ENCODE measurements at places on chromosomes 4 and X.

- no peak for DNase-seq
Measured at GRCh38 chrX:11244636-11245035, 48.6 kb upstream of the AMELX start.

GRCh38 chr4:73309211-73309610 is 50.6 kb upstream of the ANKRD17 start:
- DNase-seq = no peak

- no peak for DNase-seq
Measured at GRCh38 chrX:12988797-12989196, 13.9 kb downstream of the TMSB4X start.

- DNase-seq = no peak
Measured at GRCh38 chrX:26511589-26512363, 295.8 kb downstream of the MAGEB5 start.

DNA sequence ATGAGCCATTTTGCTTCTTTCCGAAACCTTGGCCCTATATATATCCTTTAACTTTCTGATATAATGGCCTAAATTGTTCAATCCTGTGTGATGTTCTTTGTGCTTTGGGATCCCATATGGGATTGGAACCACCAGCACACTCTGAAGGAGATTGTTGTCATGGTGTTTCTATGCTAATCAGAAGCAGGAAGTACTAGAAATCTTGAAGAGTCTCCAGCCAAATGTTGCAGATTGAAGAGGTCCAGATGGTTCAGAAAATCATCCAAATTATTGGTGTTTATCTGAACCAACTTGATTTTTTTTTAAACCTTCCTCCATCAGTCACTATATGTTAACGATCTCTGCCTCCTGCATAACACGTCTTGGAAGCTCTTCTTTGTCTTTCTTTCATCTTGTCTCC is 72.8 kb downstream of the KIT start:
- DNase-seq = no peak

DNA sequence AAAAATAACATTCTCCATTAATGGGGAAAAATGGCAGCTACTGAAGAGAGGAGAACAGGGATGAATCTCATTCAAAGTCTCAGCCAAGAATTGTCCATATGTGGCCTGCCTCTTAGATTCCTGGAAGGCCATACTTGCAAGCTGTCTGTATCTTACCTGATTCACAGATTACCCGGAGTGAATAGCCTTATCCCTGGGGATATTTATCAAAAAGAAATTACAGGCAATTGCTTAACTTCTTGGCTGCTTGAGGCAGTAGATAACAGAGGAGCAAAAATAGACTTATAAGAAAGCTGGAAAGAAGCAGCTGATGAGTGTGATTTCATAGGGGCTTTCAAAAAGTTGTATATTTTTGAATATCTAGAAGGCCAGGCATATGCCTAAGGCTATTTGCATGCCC is 68.8 kb upstream of the PPP1R2C start:
- no peak for DNase-seq

GRCh38 chrX:45889471-45889870 is 655.8 kb downstream of the ZNF674 start:
- DNase-seq = no peak

- DNase-seq = peak; percentile 35
Measured at GRCh38 chrX:135477576-135477975, 42.9 kb upstream of the INTS6L start.

GRCh38 chr4:93466446-93466845 is 362.1 kb upstream of the ATOH1 start:
- no peak for DNase-seq

DNA sequence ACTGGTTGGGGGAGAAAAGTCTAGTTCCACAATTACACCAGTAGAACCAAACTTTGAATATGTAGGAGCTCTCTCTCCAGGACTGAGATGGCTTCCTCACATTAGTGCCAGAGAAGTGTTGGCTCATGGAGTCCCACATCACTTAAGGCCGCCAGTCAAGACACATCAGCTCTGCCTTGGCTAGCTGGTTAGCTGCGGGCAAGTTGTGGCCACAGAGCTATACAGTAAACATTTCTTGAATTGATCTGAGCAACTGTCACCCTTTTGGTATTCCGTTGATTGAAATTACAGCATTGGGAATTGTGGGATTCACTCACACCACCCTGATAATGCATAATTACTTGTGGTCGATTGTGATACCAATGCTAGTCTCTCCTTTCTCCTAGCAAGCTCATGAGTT is 76.2 kb downstream of the LNX1 start:
- DNase-seq = no peak

GRCh38 chr4:165207431-165208220 is at the start of gene KLHL2:
Gene KLHL2 (plus strand): TSS chr4:165207561. CDS start chr4:165207877, 316 bp downstream.
- DNase-seq = peak; percentile 61

- peak; percentile 24 for DNase-seq
Measured at GRCh38 chr4:41214136-41214824, at the start of gene APBB2. Gene APBB2 (minus strand): TSS chr4:41214542. CDS start chr4:41033254, 181,288 bp downstream.

DNA sequence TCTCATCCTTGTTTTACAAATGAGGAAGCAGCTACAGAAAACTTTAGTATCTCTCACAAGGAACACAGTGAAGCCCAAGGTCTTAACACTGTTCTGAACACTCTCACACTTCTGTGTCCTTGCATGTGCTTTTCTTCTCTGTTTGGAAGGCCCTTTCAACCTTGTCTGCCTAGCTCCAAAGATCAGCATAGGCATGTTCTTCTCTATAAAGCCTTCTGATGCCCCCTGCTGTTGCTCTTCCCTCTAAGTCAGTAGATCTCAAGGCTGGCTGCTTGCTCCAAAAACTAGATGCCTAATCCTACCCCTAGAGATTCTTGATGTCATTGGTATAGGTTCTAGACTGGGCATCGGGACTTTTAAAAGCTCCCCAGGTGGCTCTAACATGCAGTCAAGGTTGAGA is 5.9 kb downstream of the APOO start:
- DNase-seq = peak; percentile 27

DNA sequence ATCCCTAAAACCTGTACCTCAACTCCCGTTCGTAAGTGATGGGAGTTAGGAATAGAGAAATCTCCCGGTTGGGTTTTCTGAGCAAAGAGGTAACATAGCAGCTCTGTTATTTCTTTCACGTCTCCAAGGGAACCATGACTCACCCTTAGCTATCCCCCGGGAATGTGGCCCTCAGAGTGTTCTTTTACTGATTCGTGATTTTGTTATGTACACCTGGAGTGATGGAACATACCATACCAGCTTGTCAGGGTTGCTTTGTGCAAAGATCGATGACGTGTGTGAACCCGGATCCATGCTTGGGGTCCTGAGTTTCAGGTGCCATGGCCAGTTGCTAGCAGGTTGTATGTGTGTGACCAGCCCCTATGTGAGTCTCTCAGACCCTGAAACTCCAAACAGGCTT is 52.6 kb downstream of the HPRT1 start:
- no peak for DNase-seq

DNA sequence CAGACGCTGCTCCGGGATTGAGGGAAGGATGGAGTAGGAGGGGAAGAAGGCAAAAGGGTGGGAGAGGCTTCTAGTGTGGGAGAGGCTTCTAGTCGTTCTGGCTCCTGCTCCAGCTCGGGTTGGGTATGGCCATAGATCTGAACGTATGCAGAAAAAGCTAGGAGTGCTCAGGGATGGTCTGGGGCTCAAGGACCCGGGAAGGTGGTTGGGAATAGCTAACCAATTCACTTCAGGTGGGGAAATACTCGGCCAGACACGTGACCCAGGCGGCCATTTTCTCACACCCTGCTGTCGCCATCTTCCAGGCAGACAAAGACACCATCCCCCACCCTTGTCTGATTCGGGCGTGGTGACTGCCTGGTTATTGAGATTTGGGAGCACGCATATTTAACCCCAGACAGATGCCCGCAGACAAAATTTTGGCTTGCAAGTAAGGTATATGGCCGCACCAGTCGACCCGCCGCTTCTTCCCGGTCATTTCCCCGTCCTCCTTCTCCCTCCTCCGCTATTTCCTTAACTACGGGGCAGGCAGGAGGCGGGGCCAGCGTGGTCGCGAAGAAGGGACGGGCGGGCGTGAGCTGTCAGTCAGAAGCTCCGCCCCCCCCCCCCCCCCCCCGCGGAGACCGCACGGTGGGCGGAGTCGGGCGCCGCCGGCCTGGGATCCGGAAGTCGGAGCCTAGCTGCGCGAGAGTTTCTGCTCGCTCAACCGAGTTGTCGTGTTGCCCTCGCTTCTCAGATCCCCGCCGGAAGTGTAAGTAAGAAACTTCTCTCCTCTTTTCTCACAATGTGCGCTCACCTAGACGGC is at the start of gene GNL3L:
Gene GNL3L (plus strand): TSS at position 668 of the 805 bp plus-strand sequence. CDS start 2,348 bp downstream, outside the sequence.
- DNase-seq = peak; percentile 74

GRCh38 chr4:152643153-152644035 is 36.4 kb downstream of the TMEM154 start:
- no peak for DNase-seq

DNA sequence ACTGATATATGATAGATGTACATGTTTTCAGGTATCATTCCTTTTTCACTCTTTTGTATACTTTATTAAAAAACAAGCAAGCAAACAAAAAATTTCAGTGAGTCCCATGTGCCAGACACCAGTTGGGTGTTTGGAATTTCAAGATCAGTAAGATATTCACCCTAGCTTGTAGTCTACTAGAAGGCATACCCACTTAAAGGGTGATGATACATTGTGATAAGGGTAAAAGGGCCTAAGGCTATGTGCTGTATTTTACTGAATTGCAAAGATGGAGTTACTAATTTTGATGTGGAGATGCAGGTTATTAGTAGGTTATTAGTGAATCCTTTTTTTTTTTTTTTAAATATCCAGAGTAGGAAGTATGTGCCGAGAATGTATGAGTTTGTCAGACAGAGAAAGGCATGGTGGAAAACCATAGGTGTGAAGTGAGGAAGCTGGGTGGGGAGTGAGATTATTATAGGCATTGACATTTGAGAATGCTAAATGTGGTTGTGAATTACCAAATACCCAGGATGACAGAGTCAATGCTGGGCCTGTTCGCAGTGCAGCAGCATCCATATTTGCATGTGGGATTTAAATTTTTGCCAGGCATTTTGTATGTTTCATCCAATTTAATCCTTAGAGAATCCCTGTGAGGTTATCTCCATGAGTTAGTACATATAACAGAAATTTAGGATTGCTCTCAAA is 10.1 kb downstream of the STIM2 start:
- no peak for DNase-seq

GRCh38 chr4:57734104-57734670 is 624.0 kb upstream of the IGFBP7 start:
- DNase-seq = no peak

DNA sequence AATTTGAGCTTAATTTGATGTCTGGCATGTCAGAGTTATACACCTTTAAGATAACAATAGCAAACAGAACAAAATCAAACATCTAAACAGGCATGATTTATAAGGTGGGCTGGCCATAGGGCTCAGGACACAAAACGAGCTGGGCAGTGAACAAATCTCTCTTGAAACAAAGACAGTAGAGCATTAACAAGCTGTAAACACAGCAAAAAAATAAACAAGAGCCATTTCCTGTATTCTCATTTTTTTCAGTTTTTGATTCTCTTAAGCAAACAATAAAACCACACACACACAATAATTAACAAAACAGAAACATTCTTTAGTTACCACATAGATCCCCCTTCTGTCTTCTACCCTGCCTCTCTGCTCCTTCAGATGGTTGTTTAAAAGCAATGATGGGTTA is 68.3 kb upstream of the TMEM150C start:
- no peak for DNase-seq

GRCh38 chr4:100746141-100746739 is 228.4 kb upstream of the EMCN start:
- no peak for DNase-seq

GRCh38 chr4:150079081-150079581 is 886 bp downstream of the DCLK2 start:
- DNase-seq = no peak

- no peak for DNase-seq
Measured at GRCh38 chr4:53183754-53184153, 182.1 kb downstream of the SCFD2 start.

- DNase-seq = no peak
Measured at GRCh38 chrX:150869450-150869849, 29.0 kb downstream of the CD99L2 start.

DNA sequence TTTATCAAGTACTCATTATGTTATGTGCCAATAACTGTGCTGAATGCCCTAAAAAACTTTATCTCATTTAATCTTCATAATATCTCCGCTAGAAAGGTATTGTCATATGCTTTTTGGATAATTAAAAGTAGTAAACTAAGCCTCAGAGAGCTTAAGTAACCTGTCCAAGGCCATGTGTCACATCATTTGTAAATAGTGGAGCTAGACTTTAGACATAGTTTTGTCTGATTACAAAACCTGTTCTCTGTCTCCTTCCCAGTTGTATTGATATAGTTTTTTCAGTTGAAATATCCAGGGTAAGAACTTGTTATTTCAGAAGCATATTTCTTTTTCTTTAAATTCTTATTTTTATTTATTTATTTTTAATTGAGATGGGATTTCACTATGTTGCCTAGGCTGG is 66.7 kb downstream of the TENM3 start:
- no peak for DNase-seq

DNA sequence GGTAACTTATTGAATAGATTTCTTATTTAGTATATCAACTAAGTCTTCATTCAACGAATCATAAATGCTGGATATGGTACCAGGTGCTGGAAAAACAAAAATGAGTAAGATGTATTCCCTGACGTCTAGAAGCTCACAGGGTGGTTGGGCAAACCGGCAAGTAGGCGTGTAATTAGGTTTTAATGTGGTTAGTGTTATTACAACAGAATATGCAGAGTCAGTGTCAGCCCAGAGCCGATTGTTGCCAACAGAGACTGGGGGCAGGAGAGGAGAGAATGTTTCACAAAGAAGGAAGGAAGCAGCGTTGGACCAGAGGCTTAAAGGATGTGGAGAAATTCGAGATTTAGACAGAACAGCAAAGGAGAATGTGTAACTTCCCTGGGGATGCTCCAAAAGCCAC is 111.7 kb downstream of the TENM3 start:
- no peak for DNase-seq

- no peak for DNase-seq
Measured at GRCh38 chrX:72620550-72621145, 48.0 kb upstream of the HDAC8 start.

- no peak for DNase-seq
Measured at GRCh38 chrX:85084770-85085393, 81.2 kb downstream of the APOOL start.

DNA sequence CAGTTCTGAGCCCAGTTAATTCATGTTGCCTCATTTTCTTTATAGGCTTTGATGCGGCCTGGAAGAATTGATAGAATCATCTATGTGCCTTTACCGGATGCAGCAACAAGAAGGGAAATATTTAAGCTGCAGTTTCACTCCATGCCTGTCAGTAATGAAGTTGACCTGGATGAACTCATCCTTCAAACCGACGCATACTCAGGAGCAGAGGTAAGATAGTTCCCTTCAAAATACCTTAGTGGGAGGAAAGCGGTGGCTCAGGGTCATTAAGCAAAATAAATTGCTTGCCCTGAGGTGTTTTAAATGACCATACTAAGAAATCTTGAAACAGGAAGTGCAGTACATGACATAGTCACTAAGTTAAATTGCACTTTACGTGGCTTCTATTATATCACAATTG is 140.6 kb upstream of the SPRY1 start:
- DNase-seq = no peak

GRCh38 chr4:14336656-14337055 is 665.6 kb upstream of the CPEB2 start:
- no peak for DNase-seq

All from activated CD4-positive, alpha-beta T cell treated with anti-CD3 and anti-CD28 coated beads, Interleukin-2, amount 50 U/mL, for 1 hour (primary cell).